Stimulated activated CD4-positive, alpha-beta T cell treated with anti-CD3 and anti-CD28 coated beads, TNF-alpha, amount 100 ng/mL, for 1 hour (primary cell): ENCODE measurements at places on chromosomes 16 and 17.

- DNase-seq: no peak
Measured at GRCh38 chr17:61465550-61466237, 13.5 kb downstream of the TBX4 start.

DNA sequence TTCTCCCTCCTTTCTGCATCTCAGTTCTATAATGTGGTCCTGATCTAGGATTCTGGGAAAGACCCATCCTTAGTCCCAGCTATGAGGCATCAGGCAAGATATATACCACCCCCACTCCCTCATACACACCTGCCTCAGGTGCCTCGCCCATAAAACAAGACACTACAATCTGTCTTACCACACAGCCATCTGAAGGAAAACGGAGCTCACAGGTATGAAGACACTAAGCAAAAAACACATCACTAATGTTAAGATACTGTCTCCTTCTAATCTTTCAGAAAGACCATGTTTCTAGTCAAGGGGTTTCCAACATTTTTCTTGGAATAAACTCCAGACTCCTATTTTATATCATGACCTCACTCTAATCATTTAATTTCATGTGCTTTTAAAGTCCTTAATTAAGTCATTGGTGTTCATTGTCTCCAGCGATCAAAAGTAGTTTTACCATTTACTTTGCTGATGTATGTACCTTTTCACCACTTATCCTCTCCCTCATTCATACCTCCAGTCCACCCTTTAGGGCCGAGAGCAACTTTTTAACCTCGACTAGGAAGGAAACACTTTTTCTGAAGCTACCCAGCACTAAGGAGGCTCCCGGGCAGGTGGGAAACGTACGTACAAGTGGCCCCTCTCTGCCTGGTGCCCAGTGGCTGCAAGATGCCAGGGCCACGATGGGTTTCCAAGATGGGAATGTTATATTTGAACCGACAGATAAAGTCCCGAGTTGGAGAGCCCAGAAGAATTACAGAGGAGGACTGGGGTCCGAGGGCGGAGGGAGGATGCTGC is 979 bp downstream of the MAP3K14 start:
- DNase-seq: no peak

DNA sequence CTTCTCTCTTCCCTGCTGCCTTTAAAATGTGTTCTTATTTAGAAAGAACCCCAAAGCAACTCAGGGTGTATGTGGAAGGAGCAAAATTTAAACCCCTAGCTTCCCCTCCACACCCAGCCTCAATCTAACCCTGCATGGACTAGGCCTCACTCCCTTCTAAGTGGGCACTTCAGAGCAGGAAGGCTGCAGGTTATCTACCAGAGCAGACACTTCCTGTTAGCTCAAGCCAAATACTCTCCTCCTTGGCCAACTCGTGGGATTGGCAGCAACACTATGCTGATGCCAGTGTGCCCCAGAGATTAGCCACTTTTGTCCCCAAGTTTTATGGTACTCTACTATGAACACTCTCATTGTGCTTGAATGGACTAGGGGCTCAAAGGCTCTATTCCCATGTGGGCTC is 35.6 kb downstream of the CCDC42 start:
- DNase-seq: no peak

DNA sequence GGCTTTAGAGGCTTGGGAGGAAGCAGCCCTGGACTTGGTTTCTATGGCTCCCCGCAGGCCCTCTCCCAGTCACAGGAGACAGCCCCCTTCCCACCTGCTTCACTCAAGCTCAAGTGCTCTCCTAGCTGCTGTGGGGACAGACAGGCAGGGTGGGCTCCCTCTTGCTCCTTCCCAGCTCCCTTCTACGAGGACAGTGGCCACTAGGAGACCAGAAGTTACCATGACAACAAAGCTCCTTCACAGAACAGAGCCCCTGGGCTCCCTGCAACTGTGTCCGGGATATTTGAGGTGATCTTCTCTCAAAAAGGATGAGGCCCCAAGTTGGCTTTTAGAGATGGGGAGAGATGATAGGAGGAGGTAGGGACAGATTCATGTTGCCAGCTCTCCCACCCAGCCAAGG is 116.3 kb downstream of the AMFR start:
- DNase-seq: no peak

DNA sequence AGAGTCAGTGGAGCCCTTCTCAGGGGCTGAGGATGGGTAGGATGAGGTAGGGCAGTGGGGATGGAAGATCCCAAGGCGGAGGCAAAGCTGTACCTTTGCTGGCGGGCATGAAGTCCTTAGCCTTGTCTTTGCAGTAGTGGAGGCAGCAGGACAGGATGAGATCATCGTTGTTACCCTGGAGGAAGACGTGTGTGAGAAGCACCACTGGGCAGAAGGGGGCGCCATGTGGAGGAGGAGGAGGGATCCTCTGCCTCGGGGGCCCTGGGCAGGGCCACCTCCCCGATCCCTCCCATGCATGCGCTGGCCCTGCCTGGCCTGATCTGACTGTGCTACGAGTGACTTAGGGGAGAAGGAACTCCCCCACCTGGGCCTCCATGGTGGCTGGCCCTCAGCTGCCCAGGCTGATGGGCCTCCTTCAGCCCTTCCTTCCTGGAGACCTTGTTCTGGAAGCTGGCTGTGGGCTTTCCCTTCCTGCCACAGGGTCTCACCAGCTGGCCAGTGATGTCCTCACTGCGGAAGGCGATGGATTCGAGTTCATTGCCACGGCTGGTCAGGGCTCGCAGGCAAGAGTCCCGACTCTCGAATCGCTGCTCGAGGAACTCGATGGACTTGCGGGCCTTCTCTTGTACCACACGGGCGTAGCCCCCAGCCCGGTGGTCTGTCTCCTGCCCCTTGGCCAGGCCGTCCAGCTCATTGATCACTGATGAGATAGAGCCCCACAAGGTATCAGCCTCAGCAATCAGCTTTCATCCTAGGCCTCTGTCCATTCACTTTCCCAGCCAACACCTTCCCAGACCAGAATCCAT is 10.3 kb downstream of the HIC1 start:
- no peak for DNase-seq

DNA sequence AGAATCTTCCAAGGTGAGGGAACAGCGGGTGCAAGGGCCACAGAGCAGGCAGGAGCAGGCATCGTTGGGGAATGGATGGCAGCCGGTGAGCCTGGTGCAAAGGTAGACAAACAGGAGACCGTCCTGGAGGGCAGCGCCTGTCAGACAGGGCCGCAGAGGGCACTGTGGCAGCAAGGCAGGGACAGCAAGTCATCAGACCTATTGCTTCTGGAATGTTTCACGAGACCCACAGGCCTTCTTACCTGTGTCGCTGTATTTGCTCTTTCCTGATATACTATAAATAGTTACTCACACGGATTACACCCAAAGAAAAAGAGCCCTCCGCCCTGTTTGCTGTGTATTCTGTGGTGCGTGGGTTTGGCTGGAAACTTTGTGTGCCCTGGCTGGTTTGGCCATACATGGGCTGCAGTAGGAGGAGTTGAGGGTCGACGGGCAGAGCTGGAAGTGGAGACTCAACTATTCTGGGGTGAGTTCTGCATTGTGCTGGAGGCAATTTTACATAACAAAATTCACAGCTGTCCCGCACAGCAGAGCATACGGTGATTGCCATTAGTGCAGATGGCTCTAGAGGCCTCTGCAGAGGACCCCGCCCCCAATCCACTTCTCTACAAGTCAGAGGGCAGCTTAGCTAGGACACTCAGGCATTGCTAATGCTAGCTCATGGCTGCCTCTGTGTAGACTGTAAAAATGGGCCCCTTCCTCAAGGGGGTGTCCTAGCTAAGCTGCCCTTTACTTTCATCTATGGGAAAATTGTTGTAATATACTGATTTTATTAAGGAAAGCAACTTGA is 18.6 kb upstream of the POLR3E start:
- DNase-seq: no peak

GRCh38 chr17:42920922-42921321 is 20.3 kb downstream of the G6PC1 start:
- no peak for DNase-seq

DNA sequence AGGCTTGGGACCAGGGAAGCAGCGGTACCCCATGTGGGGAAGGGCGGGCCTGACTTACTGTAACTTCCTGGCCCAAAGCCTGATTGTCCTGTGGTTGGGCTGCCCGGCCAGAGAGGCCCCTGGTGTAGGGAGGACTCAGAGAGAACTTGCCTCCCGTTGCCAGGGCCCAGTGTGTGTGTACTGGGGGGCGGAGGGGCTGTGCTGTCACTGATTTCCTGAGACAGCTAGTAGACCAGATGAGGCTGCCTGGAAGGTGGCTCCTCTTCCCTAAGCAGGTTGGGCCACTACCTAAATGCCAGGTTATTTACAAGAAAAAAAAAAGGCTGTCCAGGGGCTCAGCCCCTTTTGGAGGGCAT is 16.7 kb downstream of the SOCS3 start:
- no peak for DNase-seq

GRCh38 chr16:11642765-11643116 is 25.5 kb upstream of the SNN start:
- DNase-seq: no peak

- DNase-seq: no peak
Measured at GRCh38 chr16:54506741-54507500, 220.3 kb upstream of the IRX3 start.

- DNase-seq: no peak
Measured at GRCh38 chr17:77423589-77424451, 283.1 kb downstream of the SEC14L1 start.

GRCh38 chr16:30997725-30998711 is 12.4 kb downstream of the STX1B start:
- DNase-seq: no peak

DNA sequence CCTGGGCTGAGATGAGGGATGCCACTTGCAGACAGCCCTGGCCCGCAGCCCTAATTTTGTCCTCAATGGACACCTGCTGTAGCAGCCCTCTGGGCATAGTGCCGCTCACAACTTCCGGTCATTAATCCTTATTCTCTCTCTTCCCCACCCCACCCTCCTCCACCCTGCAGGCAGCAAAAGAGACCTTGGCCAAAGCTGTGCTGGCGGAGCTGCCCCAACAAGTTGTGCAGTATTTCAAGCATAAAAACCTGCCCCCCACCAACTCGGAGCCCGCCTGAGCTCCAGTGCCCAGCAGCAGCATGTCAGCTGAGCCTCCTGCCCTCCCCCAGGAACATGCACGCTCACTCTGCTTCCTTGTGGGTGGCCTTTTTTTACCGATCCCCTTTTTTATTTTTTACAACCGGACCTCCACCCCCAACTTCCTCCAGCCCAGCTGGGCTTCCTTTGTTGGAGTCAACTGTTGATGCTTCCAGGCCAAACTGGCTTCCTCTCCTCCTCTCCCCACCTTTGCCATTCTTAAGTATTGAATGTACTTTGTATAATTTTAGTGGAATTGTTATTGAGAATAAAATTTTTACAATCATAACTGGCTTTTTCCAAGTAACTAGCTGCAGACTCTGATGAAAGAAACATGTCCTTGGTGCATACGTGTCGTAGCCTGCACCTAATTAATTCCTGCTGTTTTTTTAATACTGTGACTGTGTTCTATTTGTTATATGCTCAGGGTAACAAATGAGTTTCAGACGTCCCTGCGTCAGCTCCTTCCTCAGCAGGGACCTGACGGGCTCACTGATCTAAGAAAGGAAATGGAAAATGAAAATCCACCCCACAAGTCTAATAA is 38.2 kb downstream of the PSME3IP1 start:
- no peak for DNase-seq

DNA sequence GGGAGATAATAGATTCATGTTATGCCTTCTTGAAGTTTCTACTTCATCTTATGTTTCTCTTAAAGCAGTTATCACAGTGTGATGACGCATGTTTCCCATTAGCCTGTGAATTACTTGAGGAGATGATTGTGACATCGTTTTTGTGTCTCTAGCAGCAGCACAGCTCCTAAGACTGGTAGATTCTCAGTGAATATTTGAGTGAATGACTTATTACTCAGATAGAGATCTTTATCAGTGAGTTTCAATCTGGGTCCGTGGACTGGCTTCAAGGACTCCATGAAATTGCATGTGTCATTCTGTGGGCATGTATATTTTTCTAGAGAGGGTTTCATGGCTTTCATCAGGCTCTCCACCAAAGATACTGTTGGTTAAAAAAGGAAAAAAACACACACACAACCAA is 29.9 kb downstream of the YPEL2 start:
- no peak for DNase-seq

- DNase-seq: no peak
Measured at GRCh38 chr17:2027528-2028233, 2.3 kb upstream of the DPH1 start.

DNA sequence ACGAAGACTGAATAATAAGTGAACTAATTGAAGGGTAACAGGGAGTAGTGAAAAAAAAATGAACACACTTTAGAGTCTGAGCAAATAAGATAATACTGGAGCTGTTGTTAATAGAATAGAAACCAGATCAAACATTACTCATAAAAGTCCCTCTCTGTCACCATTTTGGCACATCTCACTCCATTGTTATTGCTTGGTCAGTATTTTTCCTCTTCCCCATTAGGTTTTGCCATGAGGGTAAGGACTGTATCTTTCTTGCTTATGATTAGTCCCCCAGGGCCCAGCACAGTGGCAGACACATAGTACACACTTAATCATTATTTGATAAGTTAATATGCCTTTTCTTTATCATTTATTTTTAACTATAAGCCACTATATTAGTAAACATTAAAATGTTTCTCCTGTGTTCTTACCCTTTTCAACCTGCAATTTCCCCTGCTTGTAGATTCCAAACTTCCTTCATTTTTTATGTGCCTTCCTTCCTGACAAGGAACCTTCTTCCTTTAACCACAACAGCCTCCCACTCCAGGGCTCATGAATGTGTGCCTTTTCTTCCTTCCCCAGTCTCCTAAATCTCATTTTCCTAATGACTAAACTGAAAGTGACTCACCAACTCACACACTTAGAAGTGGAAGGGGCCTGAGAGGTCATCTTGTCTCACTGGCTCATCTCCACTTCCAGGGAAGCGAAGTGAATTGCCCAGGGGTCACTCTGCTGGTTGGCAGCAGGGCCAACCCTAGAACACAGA is 88.2 kb upstream of the HAS3 start:
- no peak for DNase-seq

DNA sequence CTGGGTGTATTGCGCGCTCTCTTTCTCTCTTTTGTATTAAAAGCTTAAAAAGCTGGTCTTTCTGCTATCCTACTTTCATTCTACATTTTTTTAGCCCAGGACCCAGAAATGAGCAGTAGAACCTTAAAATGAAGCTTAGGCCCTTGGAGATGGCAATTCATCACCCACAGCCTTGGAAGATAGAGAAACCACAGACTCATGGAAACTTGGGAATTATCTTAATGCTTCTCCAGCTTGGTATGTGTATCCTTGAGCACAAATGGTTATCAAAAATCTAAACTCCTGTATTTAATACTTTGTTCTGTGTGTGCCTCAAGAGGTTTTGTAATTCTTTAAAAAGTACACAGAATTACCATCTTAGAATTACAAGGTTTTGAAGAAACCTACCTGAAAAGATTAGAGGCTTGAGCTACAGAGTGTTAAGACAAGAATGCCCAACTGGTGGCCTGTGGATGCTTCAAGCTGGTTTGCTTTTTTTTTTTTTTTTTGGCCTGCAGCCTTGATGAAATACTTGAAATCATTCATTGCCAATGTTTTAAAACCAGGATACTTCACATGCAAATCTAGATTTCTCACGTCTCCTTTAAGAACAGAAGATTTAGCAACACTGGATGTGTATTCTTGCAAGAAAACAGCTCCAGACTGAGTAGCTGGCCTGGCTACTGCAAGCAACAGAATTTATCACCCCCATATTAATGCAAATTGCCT is 105.0 kb downstream of the XYLT1 start:
- no peak for DNase-seq

GRCh38 chr16:27847030-27847550 is 216.4 kb downstream of the GSG1L start:
- DNase-seq: no peak
